ENCODE measurements at places on chromosomes 7 and 10.

- no peak for DNase-seq
Observed at GRCh38 chr7:18558503-18558902, 63.0 kb downstream of the HDAC9 start.

GRCh38 chr7:50534690-50535290 is 30.4 kb downstream of the DDC start:
- no peak for DNase-seq

DNA sequence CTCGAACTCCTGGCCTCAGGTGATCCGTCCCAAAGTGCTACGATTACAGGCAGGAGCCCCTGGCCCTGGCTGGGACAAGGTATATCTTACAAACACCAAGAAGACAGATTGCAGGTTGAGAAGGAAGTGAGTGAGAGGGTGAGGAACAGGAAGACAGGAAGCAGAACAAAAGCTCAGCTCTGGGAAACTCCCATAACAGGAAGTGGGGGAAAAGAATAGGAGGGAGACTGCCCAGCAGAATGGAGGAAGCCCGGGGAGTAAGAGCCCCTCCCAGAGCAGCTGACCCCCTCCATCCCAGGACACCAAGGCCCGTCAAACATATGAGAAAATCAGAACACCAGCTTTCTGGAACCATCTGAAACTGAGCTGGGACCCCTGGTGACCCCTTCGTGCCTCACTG is 2.9 kb downstream of the TECPR1 start:
- DNase-seq: no peak

- DNase-seq: no peak
Observed at GRCh38 chr10:43225004-43225786, 41.7 kb downstream of the RASGEF1A start.

DNA sequence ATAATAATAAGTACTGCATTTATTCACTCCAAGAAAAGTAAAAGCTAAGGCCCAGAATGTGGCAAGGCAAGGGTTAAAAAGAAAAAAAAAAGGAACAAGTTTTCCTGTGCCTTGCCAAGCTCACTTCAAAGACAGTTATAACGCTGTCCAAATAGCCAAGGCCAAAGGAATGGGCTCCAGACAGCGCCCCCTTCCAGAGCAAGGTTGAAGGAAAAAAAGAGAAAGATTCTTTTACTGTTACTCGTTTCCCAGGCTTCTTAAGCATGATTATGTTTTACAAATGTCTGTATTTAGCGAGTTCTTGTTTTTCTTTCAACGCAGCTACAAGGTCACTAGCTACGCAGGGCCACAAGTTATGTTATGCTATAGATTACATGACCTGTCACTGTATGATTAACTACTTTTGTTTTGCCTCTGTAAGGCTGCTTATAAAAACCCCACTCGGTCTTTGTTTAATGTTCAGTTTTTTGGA is 9.1 kb upstream of the EIF4H start:
- DNase-seq: no peak

GRCh38 chr7:22561321-22561811 is 61.4 kb upstream of the STEAP1B start:
- DNase-seq: no peak

DNA sequence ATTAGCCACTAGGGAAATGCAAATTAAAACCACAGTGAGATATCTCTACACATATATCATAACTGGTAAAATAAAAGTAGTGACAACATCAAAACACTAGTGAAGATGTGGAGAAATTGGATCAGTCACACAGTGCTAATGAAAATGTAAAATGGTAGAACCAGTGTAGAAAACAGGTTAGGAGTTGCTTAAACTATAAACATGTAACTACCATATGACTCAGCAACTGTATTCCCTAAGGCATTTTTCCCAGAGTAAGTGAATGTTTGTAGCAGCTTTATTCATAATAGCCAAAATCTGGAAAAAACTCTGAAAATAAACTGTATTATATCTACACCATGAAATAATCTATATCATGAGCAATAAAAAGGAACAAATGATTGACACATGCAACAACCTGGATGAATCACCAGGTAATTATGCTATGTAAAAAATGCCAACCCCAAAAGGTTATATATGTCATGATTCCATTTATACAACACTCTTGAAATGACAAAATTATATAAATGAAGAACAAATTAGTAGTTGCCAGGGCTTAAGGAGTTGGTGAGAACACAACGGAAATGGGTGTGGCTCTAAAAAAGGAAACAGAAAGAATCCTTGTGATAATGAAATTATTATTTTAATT is 22.8 kb downstream of the SLC25A40 start:
- no peak for DNase-seq

- DNase-seq: no peak
Observed at GRCh38 chr7:100120733-100121036, 1.3 kb downstream of the CNPY4 start.

GRCh38 chr10:103374263-103374662 is 6.5 kb downstream of the TAF5 start:
- DNase-seq: no peak

GRCh38 chr7:1769286-1770200 is 99.5 kb downstream of the ELFN1 start:
- no peak for DNase-seq

DNA sequence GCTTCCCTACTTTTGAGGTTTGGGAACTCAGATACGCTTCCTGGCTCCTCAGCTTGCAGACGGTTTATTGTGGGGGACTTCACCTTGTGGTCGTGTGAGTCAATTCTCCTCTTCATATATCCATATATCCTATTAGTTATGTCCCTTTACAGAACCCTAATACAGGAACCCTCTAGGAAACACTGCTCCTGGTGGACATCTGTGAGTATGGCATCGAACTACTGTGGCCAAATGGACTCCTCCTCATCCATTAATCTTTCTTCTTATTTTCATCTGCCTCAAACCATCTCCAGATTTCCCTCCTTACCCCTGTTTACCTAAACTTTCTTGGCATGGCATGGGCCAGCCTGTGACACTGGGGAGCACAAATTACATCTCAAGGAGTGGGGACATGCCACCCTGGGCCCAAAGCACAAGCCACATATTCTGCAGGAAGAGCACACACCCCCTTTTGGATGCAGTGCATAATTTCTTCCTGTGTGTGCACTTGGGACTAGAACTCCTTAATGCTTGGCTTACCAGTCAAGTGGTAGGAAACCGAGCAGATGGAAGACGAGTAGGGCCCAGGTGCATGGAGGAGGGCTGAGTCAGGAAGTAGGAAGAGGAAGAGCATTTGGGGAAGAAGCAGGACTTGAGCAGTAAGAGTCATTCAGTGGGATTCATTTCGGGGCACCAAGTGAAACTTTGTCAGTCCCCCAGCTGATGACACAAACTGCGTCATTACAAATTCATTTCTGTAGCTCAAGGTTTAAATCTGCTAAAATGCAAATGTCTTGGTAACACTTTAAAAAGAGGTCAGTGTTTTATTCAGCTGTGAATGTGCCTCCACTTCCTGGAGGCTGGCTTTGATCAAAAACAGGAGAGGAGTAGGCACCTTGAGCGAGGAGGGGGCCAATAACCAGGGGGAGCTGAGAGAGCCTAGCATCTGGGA is 80.8 kb upstream of the PLXNA4 start:
- no peak for DNase-seq

GRCh38 chr10:74333174-74333573 is 182.2 kb downstream of the ADK start:
- DNase-seq: no peak

Data from GM18507 (cell line).